AG08396 (cell line): ENCODE measurements at places on chromosomes 1 and 21.

DNA sequence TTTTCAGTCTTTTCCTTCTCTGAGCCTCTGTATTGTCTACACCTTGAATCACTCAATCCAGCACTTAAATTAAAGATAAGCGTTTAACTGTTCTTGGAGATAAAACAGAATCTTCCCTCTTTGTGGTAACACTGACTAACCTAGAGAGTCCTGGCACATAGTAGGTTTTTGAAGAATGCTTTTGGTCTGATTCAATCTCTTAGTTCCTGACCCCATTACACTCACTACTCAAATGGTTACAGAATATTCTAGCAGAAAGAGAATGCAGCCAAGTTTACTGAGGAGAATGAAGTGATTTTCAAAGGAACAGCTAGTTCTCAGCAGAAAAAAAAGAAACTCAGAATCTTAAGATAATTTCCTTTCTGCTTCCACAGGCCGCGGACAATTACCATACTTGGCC lies 309.2 kb upstream of the PRMT6 start:
- no peak for DNase-seq

DNA sequence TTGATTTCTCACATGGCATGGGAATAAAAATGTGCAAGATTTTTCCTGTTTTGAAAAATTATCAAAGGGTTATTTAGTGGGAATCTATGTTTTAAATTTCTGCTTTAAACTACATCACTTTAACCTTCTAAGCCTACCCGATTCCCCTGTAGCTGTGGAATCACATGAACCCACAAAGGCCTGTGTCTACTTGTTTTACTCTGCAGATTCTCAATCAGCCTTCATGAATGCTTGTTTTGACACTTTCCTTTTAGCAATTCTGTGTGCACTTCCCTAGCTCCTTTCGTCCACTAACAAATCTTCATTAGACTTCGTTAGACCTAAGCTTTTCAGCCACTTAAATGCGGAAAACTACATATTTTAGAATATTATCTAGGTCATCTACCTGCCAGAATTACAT lies 56.0 kb upstream of the C1orf21 start:
- no peak for DNase-seq

DNA sequence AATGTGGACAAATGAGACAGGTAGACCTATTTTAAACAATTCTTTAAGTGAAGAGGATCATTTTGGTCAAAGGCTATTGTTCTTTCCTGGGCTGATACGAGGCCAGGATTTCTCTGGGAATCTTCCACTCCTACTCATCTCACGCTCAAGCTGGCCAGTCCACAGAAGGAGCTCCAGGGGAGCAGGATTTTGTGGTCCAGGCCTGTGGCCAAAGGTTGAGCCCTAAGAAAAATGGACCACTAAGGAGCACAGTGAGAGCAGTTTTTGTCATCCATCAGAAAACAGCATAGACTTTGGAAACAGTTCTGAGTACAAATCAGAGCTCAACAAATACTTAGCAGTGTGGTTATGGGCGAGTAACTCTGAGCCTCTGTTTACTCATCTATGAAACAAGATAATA lies 260.2 kb upstream of the RUNX1 start:
- DNase-seq = no peak

GRCh38 chr1:47984175-47984789 lies 12.9 kb downstream of the TRABD2B start:
- DNase-seq = no peak

DNA sequence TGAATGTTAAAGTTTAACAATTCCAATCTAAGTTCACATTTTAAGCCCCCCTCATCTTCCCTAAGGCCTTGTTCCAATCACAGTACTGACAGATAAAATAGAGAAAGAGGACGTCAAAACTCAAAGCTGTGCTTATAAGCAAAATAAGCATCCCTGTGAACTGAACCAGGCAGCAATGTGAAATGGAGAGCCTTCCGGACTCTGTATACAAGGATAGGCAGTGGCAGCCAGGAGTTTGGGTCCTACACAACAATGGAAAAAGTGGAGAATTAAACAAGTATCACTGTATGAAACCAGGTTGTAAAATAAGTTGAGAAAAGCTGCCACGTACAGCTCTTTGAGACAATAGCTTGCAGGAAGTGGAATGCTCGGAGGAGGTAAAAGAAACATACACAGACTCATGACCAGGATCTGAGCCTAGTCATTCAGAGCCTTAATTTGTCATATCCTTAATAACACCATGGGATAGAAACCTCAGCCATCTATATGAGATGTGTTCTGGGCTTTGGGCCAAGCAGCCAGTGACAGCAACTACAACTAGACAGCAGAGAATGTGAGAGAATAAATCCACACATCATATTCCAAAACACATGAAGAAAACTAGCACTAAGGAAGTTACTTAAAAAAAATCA lies 55.2 kb upstream of the PALMD start:
- DNase-seq = peak; percentile 29

GRCh38 chr1:82492159-82492558 lies 691.4 kb downstream of the ADGRL2 start:
- DNase-seq = peak; percentile 4

DNA sequence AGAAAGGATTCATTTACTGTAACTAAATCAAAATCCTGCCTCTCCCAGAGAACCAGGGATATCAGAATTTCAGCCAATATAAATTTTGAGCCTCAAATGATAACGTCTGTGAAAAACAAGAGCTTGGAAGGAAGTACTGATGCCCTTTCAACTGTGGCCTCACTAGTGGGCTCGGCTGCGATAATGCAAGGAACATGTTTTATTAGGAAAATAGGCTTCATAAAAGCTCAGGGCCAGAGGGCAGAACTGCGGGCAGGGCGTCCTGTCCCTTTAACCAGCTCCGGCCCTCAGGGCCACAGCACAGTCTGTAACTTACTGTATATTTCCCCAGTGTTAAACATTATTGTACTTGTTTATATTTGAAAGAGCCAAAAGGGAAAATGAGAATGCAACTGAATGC lies 122.0 kb downstream of the PEX14 start:
- DNase-seq = no peak

- no peak for DNase-seq
Observed at GRCh38 chr1:47675721-47676120, 237.9 kb downstream of the FOXD2 start.

GRCh38 chr1:22319608-22320007 lies 132.0 kb upstream of the ZBTB40 start:
- no peak for DNase-seq

GRCh38 chr1:206551986-206552326 lies 44.6 kb downstream of the RASSF5 start:
- no peak for DNase-seq

DNA sequence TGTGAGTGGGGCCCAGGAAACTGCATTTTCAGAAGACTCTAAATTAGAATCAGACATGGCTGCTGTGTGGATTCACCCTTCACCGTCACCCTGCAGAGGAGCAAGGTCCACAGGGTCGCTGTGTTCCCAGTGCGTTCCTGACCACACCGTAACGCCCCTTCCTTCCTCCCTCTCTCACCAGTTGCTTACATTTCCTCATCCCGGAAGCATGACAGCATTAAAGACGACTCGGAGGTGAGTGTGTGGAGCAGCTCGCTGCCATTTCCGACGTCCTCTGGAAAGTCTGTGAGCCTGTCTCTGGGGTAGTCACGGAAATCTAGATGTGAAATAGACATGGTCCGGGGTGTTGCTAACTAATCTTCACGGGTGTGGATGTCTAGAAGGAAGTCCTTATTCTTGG lies 45.9 kb downstream of the FAAP20 start:
- no peak for DNase-seq

DNA sequence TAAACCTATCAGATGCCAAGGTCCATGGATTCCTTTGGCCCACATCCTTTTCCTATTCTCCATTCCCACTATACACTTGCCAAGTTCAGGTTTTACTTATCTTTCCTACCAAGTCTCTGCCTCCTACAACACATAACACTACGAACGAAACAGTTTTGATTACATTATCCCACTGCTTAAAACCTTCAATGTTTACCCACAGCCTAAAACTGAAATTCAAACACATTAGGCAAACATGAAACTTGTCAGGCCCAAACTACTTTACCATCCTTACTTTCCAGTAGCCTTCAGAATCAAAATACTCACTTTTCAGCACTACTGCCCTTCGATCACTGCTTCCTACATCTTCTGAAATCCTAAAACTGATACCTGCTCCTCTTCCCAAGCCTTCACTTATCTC lies 3.0 kb downstream of the SCAF4 start:
- no peak for DNase-seq

- no peak for DNase-seq
Observed at GRCh38 chr1:173410133-173410793, 66.9 kb upstream of the PRDX6 start.

- no peak for DNase-seq
Observed at GRCh38 chr1:37085393-37085792, 51.1 kb upstream of the GRIK3 start.

DNA sequence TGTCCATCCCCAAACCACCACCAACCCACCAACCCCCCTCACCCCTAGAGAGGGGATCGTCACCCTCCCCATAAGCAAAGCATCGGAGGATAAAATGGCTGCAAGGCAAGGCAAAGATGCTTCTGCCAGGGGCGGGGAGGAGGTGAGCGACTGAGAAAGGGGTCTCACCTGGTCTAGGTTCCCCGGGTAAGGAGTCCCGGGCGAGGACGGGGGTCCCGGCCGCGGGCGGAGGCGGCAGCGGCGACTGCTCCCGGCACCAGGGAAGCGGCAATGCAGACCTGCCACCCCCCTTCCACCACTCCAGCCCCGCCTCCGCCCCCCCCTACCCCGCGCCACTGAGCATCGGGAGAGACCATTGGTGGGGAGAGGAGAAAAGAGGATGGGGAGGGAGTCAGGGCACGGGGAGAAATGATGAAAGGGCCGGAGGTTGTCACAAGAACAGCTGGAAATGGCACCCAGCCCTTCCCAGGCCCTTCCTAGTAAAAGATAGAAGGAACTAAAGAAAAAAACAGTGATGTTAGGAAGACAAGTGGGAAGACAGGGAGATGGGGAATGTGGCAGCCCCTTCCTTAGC lies at the start of gene SV2A:
Gene SV2A (minus strand): TSS at position 274 of the 574 bp plus-strand sequence. CDS start 4,004 bp downstream, outside the sequence.
- DNase-seq = peak; percentile 84

- DNase-seq = no peak
Observed at GRCh38 chr1:246420300-246420699, 86.8 kb downstream of the SMYD3 start.

- DNase-seq = no peak
Observed at GRCh38 chr1:223155153-223155552, 12.1 kb upstream of the TLR5 start.

DNA sequence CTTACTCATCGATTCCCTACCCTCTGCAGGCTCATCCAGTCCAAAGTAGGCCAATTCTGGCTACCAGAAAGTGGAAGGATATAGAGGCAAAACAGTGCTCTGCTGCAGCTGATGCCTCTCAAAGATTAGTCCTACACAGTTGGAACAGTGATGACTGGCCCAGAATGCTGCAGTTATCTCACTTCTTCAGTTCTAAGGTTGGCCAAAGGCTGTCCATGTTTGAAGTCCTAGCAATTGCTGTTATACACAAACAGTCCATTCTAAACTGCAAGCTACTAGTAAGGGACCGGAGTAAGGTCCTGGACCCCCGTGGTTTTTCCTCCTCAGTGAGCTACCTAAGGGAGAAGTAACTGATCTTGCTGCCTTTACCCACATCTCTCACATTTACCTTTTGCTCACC lies 129.1 kb upstream of the NRIP1 start:
- DNase-seq = no peak

DNA sequence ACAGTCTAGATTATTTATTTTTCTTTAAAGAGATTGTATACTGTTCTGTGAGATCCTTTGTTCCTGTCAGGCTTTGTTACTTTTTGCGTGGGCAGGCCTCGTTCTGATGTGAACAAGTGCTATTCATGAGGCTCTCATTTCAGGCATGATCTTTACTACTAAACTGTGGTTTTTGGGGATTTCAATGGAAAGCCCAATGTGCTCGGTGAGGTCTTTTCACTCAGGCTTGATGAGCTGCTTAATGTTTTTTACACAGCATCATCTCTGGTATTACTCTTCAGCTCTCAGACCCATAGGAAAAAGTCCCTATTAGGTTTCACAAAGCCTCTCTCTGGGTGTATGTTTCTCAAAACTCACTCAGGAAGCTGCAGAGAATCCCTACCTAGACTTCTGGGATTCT lies 419.4 kb downstream of the GPATCH2 start:
- DNase-seq = no peak

GRCh38 chr1:37133276-37134145 lies 99.2 kb upstream of the GRIK3 start:
- no peak for DNase-seq

- no peak for DNase-seq
Observed at GRCh38 chr21:33171616-33172169, 58.0 kb upstream of the IFNAR2 start.

DNA sequence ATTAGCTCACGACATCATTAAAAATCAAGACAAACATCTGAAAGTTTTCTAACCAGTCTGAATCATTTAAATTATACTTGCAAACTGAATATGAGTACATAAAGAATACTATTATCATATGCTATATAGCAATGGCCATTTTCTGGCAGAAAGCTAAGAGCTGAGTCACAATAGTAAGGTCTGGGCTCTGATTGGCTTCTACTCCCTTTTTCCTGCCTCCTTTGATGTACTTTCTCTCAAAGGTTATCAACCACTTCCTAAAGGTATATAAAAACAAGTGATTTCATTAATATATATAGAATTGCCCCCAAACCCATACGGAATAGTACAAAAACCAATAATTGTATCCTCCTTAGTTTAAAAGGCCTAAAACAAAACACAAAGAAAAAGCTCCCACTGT lies 7.0 kb downstream of the KCNA3 start:
- DNase-seq = no peak
